GDM1 (cell line): ENCODE measurements at places on chromosomes 7 and 10.

DNA sequence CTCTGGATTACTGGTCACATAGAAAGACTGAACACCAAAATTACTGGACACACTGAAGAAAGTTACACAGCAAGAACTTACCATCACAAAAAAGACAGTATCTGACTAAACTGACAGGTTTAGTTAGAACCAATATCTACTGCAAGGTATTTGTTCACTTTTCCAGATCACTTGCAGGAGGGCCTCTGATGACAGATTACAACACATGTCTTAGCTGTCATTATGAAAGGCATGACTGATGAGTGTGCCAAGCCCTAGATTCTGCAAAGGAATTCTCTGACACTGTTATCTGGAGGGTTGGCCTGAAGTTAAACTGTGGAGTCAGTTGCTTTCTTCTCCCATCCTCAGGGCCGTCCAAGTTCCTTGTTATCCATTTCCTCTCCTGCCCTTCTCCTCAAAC, 242.7 kb downstream of the KIF20B start:
- no peak for DNase-seq

DNA sequence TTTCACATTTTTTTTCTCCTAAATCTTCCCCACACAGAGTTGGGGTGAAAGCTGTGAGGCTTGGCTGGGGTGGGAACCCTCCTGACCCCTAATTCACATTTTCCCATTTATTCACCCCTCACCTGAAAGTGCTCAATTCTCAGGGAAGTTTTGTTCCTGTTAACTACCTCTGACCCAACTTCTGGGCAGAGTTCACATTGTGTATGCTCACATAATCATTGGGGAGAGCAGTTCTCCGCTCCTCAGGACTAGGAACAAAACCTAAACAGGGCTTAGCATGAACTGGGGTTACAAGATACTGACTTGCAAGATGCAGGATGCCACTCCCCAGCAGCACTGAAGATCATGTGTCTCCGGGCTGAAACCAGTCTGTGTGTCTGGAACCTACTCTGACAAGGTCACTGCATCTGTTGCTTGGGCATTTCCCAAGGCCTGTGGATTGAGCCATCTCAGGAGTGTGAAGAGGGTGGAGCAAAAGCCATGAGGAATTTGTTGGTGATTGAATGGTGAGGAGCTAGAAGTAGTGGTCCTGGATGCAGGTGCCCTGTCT, 258.1 kb upstream of the IGFBP3 start:
- DNase-seq = no peak

DNA sequence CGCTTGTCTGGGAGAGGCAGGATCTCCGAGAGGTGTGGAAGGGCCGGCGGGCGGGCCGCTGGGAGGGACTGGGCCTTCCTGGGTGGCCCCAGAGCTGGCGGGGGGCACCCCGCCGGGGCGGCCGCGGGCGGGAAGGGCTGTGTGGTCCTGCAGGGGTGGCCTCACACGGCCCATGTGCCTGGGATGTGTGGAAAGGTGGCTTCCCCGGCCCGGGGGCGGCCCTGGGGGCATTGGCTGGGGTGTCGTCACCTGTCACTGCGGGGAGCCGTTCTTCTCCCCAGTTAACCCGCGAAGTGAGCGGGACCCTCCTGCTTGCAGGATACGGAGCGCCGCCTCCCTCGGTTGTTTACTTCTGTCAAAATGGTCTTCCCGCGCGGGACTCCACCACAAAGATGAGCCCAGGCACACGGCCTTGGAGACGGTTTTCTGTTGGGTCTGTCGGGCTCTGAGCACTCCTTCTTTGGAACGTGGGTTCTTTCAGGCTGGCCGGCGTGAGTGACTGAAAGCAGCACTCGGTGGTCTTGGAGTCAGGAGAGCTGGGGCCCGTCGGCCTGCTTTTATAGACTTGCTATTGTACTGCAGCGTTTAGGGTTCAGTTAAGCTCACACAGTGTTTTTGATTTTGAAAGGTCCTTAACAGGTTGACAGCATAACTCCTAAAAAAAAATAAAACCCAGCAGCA, 700 bp downstream of the SMC3 start:
- no peak for DNase-seq

- no peak for DNase-seq
These were observed 78.0 kb upstream of the BET1 start for GRCh38 chr7:94082126-94082525.

DNA sequence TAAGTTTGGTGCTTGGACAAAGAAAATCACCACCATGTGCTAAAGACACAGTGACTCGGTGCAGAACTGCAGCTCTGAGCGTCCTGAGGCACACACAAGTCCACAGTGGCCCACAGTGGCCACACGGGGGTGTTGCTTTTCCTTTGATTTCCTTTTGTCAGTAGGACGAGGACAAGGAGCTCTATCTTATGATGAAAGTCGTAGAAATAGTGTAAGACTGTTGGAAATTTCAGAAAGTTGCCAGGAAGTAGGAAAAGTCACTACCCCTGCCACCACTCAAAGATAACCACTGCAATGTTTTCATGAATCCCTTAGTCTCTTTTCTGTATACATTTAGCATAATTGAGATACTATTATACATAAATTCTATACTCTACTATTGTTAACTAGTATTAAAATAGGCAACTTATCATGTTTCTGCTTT, 146.0 kb downstream of the TNS3 start:
- no peak for DNase-seq

DNA sequence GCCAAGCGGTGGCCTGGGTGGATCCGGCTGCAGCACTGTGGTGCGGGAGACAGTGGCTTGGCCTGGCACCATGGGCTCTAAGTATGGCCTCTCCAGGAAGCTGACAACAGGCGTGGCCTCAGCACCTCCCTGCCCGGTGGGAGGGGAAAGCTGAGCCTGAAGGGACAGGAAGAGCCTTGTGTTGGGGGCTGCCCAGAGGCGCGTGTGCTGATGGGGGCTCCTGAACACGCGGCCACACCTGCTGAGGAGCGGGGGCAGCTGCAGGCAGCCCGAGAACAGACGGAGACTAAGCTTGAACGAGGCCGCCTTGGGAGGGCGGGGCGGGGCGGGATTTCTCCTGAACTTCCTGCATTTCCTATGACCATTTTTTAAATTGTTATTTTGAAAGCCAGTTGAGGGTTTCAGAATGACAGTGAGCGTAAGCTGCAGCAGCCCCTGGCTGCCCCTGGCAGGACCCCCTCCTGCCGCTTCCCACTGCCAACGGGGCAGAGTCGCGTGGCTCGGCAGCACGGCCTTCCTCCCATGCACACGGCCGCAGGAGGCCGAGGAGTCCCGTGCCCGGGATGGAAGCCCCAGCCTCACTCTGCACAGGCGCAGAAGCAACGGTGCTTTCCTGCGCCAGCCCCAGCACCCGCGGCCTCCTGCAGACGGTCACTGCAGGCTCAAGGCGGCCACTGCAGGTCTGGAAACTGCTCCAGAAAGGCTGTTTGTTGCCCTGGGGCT, 43.2 kb downstream of the DPYSL4 start:
- no peak for DNase-seq

DNA sequence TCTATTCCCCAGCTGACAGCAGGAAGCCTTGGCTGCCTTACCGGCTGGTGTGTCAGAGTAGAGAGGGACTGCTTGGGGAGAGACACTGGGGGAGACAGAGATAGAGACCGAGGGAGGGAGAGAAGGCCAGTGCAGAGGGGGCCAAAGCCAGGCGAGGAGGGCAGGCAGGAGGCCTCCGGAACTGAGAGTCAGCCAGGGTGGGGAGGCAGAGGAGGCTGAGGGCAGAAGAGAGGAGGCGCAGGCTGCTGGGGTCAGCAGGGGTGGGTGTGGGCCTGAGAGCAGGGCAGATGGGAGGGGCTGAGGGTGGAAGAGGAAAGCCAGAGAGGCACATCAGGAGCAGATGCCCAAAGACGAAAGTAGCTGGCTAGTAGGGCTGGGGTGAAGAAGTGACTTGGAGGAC, 57.2 kb upstream of the PAX2 start:
- DNase-seq = no peak

- no peak for DNase-seq
These were observed 207.5 kb downstream of the PAXIP1 start for GRCh38 chr7:154795437-154795836.

DNA sequence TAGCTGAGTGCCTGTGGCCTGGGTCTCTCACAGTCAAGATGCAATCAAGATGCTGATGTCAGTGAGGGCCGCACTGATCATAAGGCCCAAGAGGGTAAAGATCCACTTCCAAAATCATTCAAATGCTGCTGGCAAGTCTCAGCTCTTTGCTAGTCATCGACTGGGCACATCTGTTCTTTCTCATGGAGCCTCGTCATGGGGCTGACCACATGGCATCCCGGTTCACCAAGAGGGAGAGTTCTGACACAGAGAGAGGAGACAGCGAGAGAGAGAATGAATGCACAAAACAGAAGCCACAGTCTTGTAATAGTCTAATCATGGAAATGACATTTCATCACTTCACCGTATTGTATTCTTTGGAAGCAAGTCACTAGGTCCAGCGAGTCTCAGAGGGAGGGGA, 1067.5 kb upstream of the C7orf33 start:
- DNase-seq = no peak

GRCh38 chr7:124403587-124403986, 362.0 kb downstream of the GPR37 start:
- DNase-seq = no peak

DNA sequence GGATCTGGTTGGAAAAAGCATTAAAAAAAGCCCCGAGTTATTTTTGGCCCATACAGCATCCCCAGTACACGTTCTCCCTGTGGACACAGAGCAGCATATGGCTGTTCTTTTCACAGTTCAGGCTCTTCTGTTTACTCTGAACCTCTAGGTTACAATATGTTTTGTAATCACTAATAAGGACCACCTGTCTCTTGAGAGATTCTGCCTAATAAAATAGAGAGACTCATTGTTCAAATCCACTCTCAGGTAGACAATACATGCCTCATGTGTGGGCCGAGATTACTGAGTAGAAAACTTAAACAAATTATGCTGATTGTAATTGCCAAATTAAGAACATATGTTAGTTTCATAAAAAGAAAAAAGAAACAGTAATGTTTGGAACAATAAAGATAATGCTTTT, 647.7 kb downstream of the GRM8 start:
- no peak for DNase-seq

DNA sequence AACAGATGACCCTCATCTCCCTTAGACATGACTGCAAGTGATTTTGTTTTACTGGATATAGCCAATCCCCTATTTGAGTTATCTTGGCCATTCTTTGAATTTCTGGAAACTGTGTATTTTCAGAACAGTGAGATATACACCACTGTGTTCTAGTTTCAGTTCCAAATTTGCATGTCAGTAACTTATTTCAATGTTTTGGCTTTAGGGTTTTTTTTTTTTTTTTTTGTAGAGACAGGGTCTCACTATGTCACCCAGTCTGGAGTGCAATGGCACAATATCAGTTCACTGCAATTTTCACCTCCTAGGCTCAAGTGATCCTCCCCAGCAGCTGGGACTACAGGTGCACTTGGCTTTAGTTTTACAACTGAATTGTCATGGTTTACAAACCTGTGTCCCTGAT, 67.2 kb downstream of the ATAD1 start:
- no peak for DNase-seq

DNA sequence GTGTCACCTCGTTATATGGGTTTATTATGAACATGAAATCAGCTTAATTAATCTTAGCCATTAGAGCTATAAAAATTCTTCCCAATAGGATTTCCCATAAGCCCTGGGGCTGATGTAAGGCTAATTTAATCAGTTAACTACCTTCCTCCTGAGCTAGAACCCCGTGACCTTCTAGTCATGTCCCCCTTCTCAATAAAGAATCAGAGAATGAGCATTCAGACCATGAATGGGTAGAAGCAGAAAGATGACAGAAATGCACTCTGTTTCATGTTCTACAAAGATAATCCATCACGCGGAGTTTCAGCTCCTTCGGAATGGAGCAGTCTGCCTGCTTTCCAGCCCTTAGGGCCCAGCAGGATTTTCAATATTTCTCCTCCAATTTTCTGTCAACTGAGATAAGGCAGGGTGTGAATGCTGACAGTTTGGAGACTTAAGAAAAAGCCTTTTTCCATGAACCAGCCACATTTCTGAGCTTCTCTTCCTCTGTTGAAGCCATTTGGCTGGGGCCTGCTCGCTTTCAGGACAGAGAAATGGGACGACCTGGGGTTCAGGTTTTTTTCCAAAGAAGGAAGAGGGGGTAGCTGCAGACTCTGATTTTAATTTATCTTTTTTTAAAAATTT, 211.0 kb downstream of the NEBL start:
- DNase-seq = no peak

DNA sequence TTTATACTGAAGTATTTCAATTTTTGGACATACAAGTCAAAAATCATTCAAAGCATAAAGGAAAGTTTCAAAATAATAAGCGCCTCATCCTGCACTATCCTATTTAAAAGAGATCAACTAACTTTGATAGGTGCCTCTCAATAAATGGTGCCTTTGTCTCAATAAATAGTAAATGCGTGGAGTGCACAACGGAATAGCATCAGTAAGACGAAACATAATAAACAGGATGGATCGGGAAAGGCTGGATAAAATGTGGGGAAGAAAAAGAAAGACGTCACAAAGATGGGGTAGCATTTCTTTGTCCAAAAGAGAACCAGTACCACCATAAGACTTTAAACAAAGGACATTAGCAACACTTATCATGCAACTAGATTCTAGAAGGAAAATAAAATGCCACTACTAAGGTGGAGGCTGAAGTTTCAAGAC, 571 bp upstream of the PRKAR2B start:
- DNase-seq = no peak

DNA sequence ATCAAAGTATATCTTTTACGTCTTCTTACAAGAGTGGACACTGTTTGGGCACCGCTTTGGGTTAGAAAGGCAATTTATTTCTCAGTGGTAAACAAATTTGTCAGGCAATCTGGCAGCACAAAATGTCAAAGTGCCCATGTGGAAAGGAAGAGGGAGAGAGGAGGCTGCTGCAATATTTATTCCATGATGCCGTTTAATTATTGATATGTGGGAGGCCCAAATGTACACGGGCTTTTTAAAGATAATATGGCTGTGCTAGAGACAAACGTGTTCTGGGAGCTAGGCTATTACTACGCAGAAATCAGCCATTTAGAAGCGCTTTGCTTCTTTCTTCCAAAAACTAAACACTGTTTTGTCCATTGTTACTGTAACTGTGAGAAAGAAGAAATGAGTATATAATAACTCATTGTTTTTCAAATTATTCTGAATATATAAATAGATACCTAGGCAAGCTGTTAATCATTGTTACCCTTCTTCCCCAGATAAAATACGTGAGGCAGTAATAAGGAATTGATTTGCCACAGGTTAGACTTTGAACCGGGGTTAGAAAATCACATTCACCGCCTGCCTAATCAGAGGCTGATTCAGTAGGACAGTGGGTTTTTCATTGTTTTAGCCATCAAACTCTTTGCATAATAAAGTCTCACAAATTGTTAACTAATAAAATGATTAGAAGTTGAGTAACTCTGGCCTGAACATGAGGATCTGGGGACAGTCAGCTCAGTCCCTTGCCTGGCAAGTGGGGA, 116.5 kb upstream of the FRMD4A start:
- DNase-seq = no peak

DNA sequence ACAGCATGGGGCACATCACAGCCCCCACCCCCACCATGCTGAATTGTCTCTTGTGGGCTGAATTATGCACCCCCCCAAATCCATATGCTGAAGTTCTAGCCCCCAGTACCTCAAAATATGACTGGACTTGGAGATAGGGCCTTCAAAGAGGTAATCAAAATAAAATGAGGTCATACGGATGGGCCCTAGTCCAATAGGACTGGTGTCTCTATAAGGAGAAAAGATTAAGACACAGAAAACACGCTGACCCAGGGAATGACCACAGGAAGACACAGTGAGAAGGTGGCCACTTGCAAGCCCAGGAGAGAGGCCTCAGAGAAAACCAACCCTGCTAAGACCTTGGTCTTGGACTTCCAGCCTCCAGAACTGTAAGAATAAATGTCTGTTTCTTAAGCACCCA, 106.4 kb upstream of the ARID5B start:
- no peak for DNase-seq
